Fibroblast of skin of abdomen (primary cell): ENCODE measurements at places on chromosomes 12 and 14.
A peak's percentile ranks its signal among the peaks of the same experiment; 100 is the strongest.

GRCh38 chr14:21894003-21894897 is 220.6 kb upstream of the OR4E1 start:
- DNase-seq: no peak

DNA sequence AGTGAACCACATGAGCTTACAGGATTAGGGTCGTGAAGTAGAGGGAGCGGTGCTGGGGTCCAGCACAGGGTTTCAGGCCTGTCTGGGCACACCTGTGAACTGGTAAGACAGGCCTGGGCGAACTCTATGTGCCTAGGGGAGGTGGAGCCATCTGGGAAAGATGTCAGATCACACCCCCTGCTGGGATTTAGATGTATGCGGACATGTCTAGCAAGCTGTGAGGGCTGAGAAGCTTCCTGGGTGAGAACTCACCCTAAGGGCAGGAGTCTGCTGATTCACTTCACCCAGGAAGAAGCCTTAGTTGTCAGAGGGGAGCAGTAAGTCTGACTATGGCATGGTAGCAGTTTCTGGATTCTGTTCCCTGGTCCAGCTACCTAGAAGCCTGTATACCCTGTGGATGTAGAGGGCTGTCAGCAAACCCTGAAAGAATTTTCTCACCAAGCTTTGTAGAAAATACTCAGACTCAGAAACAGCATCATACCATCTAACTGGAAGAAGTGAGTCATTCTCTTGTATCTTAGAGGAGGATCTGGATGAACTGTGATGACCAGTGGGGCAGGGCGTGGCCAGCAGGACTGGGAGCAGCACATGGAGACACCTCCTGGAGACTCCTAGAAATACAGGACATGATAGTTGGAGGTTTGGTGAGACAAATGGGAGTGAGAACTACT is 11.2 kb upstream of the PYGL start:
- peak; percentile 95 for DNase-seq

DNA sequence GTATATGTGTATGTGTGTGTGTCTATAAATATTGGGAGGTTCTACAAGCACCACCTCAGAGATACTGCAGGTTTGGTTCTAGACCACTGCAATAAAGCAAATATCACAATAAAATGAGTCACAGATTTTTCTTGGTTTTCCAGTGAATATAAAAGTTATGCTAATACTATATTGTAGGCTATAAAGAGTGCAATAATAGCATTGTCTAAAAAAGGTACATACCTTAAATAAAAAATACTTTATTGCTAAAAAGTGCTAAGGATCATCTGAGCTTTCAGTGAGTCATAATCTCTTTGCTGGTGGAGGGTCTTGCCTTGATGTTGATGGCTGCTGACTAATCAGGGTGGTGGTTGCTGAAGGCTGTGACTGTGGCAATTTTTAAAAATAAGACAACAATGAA is 111.1 kb downstream of the VEZT start:
- DNase-seq: no peak

DNA sequence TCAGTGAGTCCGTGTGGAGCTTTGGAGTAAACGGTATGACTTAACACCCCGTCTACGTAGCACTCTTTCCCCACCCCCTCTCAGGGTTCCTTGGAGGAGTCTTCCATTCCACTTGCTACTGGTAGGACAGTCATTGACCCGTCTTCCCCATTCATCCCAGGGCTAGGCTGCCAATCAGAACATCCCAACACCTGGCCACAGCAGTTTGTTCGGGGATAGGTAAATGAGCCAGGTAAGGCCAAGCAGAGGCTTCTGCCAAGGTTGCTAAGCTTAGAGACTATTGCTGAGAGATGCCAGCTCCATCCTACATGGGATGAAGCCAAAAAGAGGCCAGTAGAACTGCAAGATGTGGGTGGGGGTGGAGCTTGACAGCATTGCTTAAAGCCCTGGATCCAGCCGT is 130.8 kb downstream of the BCL11B start:
- DNase-seq: no peak

- DNase-seq: no peak
Observed at GRCh38 chr14:65280653-65281052, 131.9 kb upstream of the FUT8 start.

GRCh38 chr14:80212023-80212397 is 706 bp upstream of the DIO2 start:
- peak; percentile 60 for DNase-seq

DNA sequence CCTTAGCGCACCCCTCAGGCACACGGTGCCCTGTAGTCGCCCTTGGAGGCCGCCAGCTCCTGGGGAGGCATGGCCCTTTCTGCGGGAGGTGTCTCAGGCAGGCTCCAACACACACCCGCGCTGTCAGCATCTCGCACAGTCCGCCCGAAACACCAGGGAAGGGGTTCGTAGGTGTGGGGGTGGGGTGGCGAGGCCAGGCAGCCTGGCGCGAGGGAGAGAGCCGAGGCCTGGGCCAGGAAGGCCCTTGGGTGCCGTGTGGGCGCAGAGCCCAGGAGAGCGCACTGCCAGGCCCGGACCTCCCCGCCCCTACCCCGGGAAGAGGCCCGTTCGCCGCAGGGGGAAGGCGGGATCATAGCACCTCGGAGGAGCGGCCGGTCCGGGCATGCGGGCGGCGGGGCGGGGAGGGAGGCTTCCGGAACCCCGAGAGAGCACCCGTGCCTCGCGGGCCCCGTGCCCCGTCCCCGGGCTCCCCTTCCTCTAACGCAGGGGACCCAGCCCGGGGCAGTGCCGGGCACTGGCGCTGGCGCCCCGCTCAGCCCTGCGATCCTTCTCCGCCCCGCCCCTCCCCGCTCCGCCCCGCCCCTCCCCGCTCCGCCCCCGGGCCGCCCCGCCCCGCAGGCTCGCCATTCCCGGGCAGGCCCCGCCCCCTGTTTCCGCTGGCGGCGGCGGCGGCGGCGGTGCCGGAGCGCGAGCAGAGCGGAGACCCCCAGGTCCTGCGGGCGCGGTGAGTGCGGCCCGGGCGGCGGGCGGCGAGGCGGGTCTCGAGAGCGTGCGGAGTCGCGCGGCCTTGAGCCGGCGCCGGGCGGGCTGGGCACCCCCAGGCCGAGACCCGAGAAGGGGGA is at the start of gene TSPAN9:
TSS of gene TSPAN9 (plus strand) at position 650 of the 842 bp plus-strand sequence. CDS start 123,815 bp downstream, outside the sequence.
- peak; percentile 57 for DNase-seq

GRCh38 chr12:89098441-89099112 is 253.7 kb downstream of the DUSP6 start:
- no peak for DNase-seq

DNA sequence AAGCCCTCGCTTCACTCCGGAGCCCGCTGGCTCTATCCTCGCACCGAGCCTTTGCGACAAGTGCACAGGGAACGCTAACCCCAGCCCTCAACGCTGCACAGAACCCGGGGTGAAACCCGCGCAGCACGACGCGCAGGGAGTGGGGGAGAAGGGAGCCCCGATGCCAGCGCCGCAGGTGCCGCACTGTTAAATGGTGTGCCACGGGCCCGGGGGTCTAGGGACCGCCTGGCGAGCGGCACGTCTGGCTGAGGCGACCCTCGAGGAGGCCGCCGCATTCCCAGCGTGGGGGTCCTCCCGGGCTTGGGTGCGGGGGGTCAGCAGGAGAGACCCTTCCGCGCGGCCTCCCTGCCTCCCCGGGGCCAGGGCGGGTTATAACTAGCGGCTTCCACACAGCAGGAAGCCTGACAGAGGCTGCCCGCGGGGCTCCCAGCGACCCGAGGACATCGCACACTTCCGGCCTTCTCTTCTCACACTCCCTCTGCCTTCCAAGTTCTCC is 23.8 kb upstream of the LRTM2 start:
- DNase-seq: no peak

GRCh38 chr12:53048033-53048779 is 1.7 kb upstream of the TNS2 start:
- no peak for DNase-seq

GRCh38 chr12:2309647-2310046 is 256.9 kb downstream of the CACNA1C start:
- no peak for DNase-seq

DNA sequence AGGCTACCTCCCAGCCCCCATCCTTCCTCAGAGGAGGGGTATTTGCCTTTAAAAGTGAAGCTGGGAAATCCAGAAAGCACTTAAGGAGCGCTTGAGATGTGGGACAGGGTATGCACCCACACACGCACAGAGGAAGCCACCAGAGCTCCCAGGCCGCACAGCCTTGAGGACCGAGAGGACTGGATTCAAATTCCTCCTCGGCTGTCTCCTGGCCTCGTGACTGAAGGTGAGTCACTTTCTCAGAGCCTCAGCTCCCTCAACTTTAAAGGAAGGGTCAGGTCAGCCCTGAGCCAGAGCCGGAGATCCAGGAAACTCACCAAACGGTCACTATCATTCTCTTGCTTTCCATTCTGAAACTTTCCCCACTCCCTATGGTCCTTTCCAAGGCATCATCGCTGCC is 37.6 kb downstream of the BCL11B start:
- DNase-seq: no peak
